ENCODE measurements at places on chromosomes 5 and 9.

DNA sequence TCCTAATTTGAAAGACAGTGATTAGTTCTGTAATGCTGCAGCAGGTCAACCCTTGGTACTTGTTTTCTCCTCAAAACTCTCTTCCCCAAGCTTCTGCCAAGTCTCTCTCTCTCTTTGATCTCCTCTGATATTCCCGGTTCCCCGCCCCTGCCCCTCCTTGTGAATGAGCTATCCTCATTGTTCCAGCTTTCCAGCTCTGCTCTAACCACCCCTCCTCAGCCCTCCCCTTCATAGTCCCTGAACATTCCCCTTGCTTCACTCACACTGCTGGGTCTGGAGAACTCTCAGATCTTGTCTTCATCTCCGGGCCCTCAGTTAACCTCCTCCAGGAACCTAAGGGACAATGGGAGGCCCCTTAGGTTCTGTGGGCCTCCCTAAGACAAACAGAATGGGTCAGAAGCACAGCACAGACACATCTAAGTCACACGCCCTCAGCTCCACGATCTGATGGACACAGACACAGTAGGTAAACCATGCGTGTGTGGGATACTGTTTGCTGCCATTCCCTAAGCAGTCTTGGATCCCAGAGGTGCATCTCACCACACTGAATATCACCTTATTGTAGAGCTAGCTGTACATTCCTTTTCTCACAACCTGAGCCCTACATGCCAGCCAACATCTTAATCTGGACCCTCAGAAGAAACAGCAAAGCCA lies 17.4 kb upstream of the LARP1 start:
- no peak for DNase-seq

- DNase-seq = no peak
Observed at GRCh38 chr5:158943057-158943456, 156.7 kb downstream of the EBF1 start.

GRCh38 chr5:122110987-122111386 lies 18.4 kb upstream of the ZNF474 start:
- no peak for DNase-seq

- DNase-seq = no peak
Observed at GRCh38 chr5:146640285-146640896, 124.4 kb upstream of the GPR151 start.
